ENCODE measurements at places on chromosomes 6 and 20.

DNA sequence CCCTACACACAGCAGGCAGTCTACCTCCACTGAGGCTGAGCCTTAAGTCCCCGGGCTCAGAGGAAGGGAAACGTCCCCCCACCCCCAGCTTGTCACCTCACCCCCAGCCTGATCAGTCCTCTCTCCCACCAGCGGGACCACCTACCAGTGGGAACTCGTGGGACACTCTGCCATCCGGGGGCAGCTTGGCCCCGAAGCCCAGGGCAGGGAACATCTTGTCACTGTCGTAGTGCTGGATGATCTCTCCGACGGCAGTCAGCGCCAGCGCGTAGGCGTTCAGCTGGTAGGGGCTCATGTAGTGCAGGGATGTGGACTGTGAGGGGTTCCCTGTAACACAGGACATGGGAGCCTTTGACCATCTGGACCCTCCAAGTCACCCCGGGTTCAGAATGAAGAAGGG lies 48.6 kb downstream of the RAB44 start:
- no peak for DNase-seq

DNA sequence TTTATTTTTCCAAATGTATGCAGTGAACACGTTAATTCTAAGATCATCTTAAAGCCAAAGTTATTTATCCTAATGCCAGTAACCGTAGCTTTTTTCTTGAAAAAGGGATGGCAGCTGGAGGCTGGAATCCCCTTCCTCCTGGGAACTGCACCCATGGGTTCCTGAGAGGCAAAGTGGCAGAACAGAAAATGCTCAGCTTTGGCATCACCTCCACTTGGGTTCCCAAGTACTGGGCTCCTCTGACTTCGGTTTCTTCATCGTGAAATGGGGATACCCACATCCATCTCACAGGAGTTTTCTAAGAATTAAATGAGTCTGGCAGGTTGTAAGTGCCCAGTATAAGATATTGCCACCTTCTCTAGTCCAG lies 6.2 kb upstream of the DDX43 start:
- DNase-seq = no peak

- DNase-seq = peak; percentile 15
Measured at GRCh38 chr20:64115171-64115911, 8.0 kb upstream of the NPBWR2 start.

DNA sequence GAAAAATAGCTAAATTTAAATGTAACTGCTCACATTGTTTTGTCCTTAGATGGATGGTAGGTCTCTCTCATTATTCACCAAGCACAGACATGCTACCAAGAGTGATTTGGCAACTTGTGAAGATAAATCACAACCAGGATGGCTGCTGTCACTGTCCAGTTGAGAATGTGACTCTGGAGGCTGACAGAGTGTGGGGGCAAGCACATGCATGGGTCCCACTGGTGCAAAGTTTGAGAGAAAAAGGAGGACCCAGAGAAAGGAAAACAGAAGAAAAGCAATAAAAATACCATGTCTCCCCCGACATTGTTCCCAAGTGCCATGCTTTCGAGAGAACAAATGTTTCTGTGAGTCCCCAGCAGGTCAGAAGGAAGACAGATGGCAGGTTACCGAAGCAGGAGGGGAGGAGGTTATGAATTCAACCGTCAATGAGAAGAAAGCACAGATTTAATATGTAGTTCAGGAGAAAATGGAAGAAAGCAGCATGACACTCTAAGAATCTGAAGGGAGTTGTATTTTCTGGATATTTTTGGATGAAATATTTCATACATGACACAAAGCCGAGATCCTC lies 73.0 kb upstream of the TSHZ2 start:
- no peak for DNase-seq

- no peak for DNase-seq
Measured at GRCh38 chr6:55141611-55142010, 32.7 kb upstream of the HCRTR2 start.

GRCh38 chr20:35301426-35301825 lies 9.2 kb upstream of the FAM83C start:
- no peak for DNase-seq

GRCh38 chr6:130293800-130294199 lies 71.0 kb upstream of the SAMD3 start:
- no peak for DNase-seq

GRCh38 chr20:61464307-61465303 lies 212.5 kb downstream of the CDH4 start:
- DNase-seq = no peak

DNA sequence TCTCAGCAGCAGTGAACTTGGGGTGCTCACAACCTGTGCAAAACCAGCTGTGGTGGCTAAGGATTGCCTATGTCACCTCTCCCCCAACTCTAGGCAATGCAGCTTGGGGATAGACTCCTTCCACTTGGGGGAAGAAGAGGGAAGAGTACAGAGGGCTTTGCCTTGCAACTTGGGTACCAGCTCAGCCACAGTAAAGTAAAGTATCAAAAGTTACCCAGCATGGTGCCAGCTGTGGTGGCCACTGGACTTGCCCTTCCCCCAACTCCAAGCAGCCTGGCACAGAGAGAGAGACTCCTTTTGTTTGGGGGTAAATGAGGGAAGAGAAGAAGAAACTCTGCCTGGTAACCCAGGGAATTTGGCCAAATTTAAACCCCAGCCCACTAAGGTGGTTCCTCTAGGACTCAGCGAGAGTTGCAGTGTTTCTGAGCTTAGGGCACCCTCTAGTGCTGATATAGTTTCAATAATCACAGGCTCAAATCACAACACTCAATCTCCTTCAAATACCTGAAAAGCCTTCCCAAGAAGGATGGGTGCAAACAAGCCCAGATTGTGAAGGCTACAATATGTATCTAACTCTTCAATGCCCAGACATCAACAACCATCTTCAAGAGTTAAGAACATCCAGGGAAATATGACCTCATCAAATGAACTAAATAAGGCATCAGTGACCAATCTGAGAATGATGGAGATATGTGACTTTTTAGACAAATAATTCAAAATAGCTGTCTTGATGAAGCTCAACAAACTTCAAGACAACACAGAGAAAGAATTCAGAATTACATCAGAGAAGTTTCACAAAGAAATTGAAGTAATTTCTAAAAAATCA lies 7.6 kb upstream of the DEFB129 start:
- no peak for DNase-seq

GRCh38 chr20:41221614-41222218 lies 84.4 kb downstream of the PLCG1 start:
- DNase-seq = no peak

DNA sequence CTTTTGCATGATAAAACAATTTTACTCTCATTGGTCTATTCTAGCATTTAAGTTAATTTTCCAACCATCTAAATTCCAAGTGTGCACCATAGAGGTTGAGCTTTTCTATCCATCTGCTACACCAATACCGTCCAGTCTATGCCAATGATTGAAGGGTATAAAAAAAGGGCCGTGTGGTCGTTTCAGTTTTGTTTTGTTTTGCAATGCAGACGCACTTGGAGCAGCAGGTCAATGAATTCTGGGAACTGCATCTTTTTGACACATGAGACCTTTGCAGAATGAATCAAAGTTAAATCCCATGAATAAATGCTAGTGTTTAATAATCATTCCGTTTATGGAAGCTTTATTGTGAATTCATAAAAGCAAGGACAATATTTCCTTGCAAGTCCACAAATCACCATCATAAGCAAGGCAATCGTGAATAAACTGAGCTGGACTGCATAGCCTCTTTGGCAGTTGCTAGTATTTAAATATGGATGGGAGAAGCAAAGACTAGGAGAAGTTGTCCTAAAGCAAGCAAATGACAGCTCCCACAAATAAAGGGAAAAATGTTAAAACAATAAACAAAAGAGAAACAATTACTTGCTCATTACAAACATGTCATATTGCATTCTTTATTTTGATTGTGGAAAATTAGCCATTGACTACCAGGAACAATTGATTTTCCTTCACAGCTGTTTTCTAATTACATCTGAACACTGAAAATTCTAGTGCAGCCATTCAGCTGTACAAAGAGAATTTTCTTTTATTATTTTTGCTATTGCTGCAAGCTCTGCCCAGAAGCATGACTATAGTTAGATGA lies 649.7 kb upstream of the GJE1 start:
- DNase-seq = no peak

GRCh38 chr20:31522731-31523130 lies 8.5 kb downstream of the HM13 start:
- DNase-seq = no peak

DNA sequence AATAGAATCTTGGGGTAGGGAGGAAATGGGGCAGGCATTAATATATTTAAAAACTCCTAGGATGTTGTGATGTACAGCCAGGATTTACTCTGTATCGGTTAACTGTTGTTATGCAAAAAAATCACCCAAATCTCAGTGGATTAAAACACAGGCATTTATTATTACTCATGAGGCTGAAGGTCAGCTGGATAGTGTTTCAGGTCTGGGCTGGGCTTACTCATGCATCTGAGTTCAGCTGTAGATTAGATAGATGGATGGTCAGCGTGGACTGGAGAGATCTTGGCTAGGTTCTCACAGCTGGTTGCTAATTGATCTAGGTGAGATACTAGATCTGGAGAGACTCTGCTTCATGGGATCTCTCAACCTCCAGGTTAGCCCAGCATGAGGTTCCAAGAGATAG lies 131.4 kb downstream of the BTBD3 start:
- no peak for DNase-seq

DNA sequence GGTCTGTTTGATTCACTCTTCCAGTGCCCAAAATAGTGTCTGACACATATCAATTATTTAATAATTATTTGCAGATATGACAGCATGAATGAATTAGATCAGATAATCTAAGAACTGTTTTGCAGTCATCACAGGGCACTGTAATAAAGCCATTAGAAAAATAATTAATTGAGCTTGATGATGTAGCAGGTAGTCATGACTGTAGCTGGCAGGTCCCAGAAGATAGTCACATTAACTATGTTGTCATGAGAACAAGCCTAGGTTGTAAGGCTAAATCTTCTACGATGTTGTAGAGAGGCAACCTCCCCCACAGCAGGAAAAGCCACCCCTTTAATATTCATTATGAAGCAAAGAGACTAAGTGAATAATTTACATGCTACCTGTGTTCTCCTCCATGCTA lies 243.9 kb upstream of the SPTLC3 start:
- DNase-seq = no peak

DNA sequence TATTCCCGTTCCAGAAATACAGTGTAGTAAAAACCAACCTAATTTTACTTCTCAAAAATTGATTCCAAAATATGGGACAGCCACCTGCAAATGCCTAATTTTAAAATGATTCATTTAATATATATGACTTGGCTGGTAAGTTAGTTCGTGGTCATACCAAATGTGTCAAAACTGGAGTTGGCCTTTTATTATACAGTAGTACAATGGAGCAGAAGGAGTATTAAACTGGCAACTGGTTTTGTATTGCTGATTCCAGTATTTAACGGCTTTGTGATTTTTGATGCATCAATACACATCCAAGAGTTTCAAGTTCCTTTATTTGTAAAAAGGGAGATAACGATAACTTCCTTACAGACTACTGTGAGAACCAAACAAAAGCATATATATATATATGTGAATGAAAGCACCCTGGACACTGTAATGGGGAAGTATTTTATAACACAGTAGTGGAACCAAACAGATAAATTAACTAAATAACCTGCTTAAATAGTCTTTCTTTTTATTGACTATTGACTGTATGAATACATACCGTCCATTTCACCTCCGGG lies 24.8 kb downstream of the SAMHD1 start:
- no peak for DNase-seq

GRCh38 chr6:46888578-46888977 lies 33.2 kb downstream of the ADGRF5 start:
- DNase-seq = no peak

DNA sequence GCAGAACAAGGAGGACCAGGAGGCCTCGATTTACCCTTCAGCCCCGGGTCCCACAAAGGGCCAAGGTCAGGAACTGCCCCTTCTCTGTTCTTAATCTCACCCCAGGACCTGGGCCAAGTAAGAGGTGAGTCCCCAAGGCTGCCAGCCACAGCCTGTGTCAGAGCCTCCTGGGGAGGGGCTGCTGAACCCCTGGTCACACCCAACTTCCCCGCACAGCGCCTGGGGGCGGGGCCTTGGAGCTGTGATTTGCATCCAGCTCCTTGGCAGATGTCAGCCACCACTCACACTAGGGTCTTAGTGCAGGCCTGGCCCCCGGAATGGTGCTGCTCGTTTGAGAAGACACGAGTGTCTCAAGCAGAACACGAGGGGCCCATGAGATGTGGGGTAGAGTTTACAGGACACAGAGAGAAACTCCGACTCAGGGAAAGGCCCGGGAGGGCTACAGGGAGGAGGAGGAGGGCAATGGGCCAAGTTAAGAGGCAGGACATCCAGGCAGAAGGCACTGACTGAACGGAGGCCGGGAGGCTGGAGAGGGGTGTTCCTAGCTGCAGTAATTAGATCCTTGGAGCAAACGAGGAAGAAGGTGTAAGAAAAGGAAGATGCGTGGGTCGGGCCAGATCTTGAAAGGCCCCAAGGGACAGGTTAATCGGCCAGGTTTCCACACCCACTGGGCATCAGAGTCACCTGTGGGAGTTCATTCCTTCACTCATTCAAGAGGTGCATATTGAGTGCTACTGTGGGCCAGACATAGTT lies 26.9 kb downstream of the ZBP1 start:
- no peak for DNase-seq

- DNase-seq = no peak
Measured at GRCh38 chr6:124917769-124918168, 44.5 kb upstream of the RNF217 start.

GRCh38 chr20:48015943-48016723 lies 230.9 kb upstream of the SULF2 start:
- no peak for DNase-seq

GRCh38 chr20:60788070-60788469 lies 464.0 kb upstream of the CDH4 start:
- no peak for DNase-seq

DNA sequence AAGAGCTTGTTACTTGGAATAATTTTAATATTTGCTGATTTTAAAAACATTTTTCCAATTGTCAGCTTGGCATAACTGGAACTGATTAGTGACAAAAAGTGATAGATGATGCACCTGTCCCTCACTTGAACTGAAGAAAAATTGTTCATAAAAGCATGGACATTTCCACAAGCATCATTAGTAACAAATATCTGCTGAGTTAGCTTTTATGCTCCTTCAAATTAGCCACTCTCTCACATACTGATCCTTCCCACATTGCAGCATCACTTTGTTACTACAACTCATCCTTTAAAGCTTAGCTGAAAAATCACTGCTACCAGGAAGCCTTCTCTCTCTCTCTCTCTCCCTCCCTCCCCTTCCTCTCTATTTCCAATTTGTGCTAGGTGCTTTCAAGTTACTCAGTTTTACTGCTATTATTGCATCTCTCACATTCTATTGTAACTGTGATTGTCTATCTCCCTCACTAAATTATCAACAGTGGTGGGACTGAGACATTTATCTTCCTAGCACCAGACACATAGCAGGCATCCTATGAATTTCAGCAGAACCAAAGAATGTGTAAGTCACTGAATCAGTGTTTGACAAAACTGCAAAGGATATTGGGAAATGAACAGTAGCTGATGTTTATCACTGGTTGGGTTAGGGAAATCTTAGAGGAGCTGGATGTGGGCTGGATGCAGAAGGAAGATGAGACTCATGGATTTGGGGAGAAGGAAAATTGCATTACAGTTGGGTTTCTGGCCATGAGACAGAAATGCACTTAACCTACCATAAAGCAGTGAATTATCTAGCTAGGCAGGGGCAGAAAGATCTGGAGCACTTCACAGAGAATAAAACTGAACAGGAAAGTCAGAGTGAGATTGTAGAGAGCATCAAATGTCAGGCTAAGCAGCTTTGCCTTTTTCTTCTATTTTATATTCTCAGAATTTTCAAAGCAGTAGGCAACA lies 128.4 kb upstream of the PLN start:
- no peak for DNase-seq
